ENCODE measurements at places on chromosomes 6 and 20.

GRCh38 chr20:38831049-38831691, 25.7 kb downstream of the PPP1R16B start:
- DNase-seq = no peak

GRCh38 chr6:6224933-6225486, 95.5 kb downstream of the F13A1 start:
- DNase-seq = no peak

GRCh38 chr20:48283470-48284110, 498.3 kb upstream of the SULF2 start:
- DNase-seq = no peak

DNA sequence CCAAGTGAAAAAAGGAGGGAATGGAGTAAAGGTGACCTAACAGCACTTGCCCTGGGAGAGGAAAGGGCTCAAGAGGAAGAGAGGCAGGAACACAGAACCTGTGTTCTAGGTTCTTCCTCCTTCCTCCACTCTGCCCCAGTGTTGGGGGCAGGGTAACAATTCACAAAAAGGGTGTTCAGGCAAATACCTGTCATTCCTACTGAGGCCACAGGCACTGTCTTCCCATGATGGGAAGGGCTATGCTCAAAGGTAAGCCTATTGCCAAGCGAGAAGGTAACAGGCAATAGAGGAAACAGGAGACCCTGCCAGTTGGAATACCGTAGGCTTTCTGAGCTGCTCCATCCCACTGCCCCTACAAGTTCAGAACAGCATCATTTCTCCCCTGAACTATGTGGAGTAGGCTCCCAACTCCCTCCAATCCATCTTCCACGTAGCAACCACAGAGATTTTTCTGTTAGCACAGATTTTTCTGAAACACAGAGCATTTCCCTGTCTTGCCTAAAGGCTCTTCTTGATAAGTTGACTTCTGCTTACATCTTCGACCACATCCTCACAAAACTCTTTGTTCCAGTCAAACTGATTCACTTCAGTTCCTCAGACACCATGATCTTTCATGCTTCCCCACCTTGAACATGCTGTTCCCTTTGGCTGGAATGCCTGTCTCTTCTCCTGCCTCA, 2.7 kb downstream of the AGPAT1 start:
- DNase-seq = no peak

DNA sequence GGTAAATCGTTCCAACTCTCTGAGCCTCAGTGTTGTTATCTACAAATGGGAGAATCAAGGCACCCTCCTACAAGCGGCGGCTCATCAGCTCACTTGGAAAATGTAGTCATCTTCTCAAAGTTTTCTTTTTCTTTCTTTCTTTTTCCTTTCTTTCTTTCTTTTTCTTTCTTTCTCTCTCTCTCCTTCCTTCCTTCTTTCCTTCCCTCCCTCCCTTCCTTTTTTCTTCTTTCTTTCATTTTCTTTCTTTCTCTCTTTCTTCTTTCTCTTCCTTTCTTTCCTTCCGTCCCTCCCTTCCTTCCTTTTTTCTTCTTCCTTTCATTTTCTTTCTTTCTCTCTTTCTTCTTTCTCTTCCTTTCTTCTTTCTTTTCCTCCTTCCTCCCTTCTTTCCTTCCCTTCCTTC, 55.0 kb upstream of the TGM3 start:
- DNase-seq = no peak

- no peak for DNase-seq
Observed at GRCh38 chr6:75449630-75450206, 43.9 kb downstream of the FILIP1 start.

DNA sequence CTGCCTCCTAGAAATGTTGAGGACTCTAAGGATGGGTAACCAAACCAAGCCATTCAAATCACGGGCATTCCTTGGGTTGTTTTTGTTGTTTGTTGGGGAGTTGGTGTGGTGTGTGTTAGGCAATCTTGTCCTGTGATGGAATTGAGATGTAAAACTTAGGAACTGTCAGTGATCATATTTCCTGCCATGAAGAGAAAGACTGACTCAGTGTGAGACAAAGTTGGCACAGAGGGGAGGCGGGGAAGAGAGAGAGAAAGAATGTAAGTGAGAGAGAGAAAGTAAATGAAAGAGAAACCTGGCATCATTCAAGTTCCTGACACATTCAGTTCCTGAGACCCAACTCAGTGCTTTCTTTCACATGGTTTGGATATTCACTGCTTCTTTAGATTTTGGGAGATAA, 21.6 kb upstream of the FBXO30 start:
- no peak for DNase-seq

GRCh38 chr6:26581164-26581915, 15.4 kb upstream of the ABT1 start:
- DNase-seq = no peak

- DNase-seq = no peak
Observed at GRCh38 chr6:9504191-9504590, 910.7 kb downstream of the TFAP2A start.

DNA sequence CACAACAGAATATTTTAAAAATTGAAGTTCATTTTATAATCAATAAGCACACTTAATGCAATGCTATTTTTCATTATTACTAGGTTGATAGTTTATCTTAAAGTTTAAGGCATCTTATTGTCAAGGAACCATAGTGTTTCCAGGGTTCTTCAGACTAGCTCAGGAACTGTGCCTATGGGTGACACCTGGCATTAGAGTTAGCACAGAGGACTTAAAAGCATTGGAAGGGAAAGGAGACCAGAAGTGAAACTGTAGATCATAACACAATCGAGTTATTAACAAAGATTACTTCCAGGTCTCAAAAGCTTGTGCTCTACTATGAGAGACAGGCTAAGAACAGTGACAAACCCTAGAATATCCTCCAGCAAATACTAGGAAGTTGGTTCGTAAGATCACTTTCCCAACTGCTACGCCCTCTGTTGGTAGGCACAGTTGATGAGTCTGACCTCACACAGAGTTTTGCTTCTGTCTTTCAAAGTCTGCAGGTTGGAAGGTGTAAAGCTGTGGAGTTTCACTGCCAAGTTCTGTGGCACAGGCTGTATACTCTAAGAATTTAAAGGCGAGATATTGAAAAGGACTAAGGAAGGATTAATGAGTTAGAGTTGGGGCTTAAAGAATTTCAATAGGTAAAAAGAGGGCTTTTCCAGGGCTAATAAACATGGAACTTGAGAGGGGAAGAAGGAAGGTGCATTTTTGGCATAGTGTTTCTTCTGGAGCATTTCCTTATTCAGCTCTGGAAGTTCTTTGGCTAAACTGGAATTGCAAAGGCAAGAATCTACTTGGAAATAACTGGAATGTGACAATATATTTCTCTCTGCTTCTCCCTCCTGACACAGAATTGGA, 531.3 kb upstream of the JAG1 start:
- peak; percentile 83 for DNase-seq

DNA sequence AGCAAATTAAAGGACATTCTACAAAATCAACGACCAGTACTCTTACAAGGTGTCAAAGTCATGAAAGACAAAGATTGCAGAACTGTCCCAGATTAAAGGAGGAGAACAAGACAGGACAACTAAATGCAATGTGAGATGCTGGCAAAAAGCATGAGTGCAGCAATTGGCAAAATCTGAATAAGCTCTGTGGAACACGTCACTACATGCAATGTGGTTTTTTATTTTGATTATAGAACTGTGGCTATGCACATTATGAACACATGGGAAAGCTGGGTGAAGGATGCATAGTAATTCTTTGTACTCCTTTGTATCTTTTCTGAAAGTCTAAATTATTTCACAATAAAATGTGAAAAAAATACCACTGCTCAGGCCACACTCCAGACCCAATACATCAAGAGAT, 509.4 kb downstream of the KIF16B start:
- no peak for DNase-seq

DNA sequence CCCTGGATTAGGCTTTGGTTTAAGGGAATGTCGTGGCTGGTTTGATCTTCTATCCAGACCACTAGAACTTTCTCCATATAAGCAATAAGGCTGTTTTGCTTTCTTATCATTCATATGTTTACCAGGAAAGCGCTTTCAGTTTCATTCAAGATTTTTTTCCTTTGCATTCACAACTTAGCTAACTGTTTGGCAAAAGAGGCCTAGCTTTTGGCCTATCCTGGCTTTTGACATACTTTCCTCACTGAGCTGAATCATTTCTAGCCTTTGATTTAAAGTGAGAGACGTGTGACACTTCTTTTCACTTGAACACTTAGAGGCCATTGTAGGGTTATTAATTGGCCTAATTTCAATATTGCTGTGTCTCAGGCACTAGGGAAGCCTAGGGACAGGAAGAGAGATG, 1.7 kb upstream of the FAM50B start:
- no peak for DNase-seq

- no peak for DNase-seq
Observed at GRCh38 chr6:53530346-53530745, 14.6 kb downstream of the GCLC start.

DNA sequence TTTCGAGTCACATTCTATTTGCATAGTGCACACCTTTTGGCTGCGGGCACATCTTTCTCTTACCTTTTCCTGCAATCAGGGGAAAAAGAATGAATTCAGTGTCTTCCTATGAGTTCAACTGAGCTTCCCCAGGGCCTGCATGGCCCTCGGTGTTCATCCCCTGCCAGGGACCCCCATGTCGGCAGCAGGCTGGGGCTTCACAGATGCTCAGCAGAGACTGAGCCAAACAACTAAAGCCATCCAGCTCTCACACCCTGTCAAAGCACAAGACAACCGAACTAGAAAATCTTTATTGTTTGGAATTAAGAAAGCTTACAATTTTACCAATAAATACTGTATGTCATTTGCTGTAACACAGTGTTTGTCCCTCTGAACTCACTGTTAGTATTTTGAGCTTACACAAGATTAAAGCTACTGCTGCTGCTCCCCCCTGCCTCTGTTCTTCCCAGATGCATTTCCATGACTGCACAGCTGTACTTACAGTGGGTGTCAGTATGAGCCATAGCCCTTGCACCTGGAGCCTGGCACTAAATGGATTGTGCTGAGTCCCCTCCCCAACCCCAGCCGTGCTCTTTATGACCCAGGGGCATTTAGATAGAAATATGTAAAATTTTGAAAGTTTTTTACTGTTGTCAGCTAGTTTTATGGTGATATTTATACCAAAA, 205.8 kb downstream of the TMEM242 start:
- no peak for DNase-seq

DNA sequence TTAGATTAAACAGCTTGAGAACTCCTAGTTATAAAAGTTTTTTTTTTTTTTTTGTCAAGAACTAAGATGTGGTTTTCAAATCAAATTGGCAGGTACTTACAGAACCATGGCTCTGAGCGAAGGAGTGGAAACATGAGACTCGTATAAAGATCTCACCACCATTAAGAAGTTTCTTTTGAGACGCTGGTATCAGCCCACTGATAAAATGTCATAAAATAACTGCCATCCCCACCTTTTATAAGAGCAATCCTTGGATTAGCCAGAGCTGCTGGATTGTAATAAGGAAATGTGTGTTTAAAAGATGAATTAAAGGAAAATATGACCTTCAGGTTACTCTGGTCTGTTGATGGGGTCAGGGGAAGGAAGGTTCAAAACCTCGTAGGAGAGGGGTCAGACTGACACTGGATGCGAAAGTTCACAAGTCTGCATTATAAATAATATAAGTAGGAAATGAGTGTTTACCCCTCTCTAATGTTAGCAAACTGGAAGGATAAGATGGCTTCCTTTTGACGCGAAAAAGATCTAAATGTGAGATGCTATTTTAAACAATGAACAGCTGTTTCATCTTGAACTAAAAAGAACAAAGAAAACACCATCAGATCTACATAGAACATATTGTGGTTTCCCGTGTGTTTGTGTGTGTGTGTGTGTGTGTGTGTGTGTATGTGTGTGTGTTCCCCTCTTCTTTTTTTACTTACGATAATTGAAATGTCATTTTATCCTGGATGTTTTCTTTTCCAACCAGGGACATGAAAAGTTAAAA, 386.8 kb upstream of the JAG1 start:
- DNase-seq = peak; percentile 13

- peak; percentile 98 for DNase-seq
Observed at GRCh38 chr20:34713194-34713943, 9.2 kb downstream of the TP53INP2 start.

DNA sequence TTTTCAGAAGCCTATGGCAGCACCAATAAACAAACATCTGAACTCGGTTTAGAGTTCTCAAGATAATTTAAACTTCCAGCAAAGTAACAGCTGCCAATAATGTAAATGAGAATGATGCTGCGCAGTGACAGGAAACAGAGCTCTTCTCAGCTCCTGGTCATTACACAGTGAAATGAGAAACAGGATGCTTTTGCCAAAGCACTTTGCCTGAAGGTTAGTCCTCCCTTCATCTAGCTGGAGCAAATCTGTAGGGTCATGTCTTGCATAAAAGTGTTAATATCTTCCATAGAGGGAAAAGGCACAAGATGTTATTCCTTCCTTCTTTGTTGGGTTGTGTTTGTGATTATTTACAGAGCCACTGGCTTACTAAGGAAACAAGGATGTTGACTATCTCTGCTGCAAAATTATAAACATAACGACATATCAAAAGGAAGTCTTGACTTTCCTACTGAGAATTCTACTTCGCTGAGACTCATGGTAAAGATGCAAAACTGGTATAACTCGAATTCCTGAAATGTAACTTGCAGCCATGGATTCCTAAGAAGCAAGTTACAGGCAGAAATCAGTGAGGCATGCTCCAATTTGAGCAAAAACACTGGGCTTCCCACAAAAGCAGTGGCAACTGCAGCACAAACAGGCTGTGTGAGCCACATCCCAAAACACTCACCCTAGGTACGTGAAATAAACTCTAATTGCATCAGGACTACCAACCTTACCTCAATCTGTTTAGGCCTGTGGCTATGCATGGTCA, 102.5 kb upstream of the BEND6 start:
- no peak for DNase-seq

DNA sequence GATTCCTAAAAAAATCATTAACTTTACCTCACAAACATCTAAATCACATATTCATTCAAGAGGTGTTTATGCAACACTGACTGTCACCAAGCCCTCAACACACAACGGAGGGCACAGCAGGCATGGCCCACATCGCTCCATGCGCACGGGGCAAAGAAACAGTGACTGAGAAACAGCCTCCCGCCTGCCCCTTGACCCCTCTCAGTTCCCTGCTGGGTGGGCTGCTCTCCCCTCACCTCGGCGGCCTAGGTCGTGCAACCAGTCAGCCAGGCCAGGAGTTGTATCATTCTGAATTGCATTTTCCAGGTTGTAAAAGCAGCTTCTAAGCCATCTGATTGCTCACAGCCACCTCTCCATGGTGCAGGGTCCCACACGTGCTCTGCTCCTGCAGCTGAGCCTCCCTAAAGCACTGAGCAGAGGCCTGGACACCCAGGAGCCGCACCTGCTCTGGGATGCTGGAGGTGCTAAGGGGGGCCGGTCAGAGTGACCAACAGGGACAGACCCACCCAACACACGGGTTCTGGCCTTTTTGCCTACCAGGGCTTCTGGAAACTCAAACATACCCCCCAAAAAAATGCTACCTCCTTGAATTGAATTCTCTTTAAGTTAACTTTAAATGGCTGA, 37.9 kb downstream of the TAF4 start:
- DNase-seq = no peak

GRCh38 chr6:16078064-16078463, 50.8 kb upstream of the MYLIP start:
- no peak for DNase-seq

DNA sequence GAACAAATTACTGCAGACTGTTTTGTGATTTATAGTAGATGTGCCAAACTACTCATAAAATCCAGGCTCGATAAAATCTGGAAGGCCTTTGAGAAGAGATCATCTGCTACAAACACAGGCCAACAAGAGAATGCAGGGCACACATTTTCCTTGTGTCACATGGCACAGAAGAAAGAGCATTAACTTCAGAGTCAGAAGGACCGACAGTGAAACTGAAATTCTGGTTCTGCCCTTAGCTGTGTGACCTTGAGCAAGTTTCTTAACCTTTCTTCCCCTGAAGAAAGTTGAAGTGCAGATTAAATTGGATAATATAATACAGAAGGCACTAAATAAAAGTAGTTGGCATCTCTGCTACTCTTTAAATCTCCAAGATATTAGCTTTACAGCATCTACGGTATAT, 338.4 kb upstream of the IRAK1BP1 start:
- DNase-seq = no peak

Measured in hematopoietic multipotent progenitor cell treated with erythropoietin and hydrocortisone succinate and interleukin-3 and kit ligand, for 4 days (in vitro differentiated cells).